ENCODE measurements at places on chromosomes 5 and 9.

- DNase-seq: no peak
These were observed 137.9 kb downstream of the MPDZ start for GRCh38 chr9:13141629-13142028.

DNA sequence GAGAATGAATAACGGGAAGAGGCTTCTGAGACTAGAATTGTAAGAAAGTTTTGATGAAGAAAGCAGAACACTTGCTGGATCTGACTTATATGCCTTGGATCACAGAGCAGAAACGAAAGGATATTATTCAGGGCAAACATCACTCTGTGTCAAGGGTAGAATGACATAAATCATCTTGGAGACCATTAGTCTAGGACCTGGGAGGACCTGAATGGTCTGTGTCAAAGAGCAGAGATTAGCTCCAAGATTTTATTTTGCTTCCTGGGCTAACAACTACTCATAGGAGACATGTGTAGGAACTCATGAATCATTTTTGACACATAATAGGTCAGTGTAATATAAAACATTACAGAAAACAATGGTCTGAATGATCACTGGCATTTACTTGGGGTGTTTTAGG, 417.9 kb downstream of the SLCO4C1 start:
- DNase-seq: no peak

DNA sequence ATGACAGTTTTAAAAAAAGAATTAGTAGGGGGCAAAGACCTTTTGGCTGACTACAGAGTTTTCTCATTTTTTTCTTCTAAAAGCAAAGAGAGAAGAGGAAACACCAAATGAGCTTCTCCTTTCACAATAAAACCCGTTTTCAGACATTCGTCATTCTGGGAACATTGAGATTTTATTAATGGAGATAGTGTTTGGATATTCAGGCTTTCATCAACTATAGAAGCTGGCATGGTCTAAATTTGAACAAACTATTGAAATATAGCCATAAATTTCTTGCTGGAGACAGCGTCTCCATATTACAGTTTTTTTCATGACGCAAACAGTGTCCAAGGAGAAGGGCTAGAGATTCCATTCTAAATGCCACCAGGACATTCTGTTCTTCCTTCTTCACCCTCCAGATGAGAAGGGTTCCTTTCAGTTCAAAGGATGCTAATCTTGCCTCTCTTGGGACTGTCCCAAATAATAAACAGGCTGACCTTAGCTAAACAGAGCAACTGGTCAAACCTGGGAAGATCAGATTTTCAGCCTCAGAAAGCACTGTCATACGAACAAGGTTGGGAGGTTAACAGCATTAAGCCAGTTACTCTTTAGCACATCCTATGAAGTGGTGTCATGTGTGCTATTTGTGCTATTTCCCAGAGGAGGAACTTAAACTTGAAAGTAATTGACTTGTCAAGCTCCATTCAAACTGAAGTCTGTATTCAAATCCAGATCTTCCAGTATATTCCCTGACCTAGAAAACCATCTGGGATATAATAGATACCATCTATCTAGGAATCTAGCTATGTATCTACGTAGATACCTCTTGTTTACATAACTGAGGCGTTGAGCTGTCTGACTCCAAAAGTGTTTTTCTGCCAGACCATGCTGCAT, 125.6 kb downstream of the LPAR1 start:
- no peak for DNase-seq

- DNase-seq: no peak
These were observed 1361.7 kb upstream of the CDH9 start for GRCh38 chr5:28400076-28400475.

DNA sequence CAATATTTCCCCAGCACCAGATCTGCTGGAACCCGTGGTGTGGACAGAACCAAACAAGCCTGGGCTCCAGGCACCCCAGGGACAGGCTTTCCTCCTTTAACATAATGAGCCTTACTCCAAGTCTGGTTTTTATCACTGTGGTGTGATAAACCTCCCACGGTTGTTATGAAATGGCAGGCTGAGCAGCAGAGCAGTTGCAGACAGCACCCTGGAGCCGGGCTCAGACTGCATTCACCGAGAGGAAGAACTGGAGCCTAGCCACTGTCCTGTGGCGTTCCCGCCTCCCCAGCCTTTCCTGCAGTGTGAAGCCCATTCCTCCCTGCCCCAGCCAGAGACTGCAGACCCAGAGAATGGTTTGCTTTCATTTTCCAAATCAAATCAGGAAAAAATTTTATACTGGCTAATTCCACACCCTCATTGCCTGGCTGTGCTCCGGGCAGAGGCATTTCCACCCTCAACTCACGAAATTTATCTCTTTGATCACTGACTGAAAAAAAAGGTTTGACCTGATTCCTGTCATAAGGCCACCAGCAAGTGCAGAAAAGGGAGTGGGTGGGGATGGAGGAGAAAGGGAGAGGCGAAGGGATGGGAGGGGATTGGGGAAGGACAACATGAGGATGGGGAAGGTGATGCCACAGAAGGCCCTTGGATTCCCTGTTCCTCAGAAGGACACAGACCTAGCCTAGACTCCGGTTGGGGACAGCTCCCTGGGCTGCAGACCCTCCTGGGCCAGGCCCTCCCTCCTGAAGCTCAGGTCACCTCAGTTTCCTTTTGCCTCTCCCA, 18.9 kb downstream of the IPPK start:
- DNase-seq: no peak

DNA sequence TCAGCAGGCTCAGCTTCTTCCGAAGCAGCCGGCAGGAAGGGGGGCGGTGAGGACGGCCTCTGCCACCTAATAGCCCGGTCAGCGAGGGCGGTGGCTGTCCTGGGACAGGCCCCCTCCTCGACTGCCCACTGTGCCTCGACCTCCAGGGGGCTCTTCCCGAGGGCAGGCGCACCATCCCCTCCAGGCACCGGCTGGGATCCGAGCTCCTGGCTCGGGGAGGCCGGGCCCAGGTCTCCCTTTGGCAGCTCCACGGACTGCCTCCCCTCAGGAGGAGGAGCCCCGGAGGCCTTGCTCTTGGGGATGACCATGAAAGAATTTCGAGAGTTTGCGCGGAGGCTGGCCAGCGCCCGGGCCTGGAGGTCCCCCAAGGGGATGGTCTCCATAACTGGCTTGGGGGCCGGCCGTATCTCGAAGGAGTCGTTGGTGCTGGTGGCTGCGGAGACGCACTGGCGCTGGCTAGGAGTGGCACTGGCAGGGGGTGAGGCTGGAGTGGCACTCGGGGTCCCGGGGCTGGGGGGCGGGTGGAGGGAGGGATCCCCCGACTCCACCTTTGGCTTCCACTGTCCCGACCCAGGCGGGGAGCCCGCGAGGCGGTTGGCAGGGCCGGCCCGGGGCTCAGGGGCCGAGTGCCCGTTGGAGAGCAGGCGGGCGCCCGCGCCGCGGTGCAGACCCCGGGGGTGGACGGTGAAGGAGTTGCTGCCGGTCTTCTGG, 975 bp downstream of the TPRN start:
- no peak for DNase-seq

- no peak for DNase-seq
These were observed 72.7 kb upstream of the ORM1 start for GRCh38 chr9:114250235-114250568.
